ENCODE measurements at places on chromosomes 7 and 10.

- DNase-seq = no peak
Observed at GRCh38 chr7:10156972-10157371, 816.7 kb upstream of the PHF14 start.

DNA sequence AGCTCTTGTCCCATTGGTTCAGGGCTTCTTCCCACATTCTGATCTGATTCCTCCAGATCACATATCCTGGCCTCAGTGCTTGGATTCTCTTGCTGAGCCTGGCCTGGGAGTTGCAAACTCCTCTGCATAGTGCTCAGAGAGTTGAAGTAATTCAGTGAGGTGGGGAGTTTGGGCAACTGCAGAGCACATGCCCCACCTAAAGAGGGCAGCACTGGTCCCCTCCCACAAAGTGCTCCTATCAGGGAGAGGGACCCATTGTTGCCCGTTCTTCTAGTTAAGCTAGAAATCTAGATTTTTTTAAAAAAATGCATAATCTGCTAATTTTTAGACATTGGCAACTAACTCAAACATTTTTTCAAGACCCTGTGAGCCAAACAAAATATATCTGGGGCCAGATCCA is 45.1 kb downstream of the CHN2 start:
- peak; percentile 15 for DNase-seq

DNA sequence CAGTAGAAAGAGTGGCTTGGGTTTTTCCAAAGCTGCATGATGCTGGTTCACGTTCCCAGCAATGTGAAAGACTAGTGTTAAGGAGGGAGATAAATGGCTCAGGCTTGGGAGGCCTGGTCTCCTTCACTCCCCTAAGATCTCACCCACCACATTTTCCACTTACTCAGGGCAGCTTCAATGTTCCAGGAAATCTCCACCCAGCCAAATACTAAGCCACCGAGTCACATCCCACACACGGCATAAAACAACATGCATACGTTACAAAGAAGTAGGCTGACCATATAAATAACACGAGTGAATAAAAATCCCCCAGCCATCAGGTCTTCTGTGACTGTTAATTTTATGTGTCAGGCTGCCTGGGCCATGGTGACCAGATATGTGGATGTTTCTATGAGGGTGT is 303.5 kb downstream of the SFMBT2 start:
- DNase-seq = no peak

- no peak for DNase-seq
Observed at GRCh38 chr7:112770051-112770450, 20.1 kb downstream of the TMEM168 start.

GRCh38 chr10:14815681-14816080 is 22.2 kb downstream of the CDNF start:
- no peak for DNase-seq

GRCh38 chr10:26384600-26384999 is 53.5 kb upstream of the APBB1IP start:
- no peak for DNase-seq

GRCh38 chr7:5320802-5321396 is 38.2 kb downstream of the SLC29A4 start:
- no peak for DNase-seq

DNA sequence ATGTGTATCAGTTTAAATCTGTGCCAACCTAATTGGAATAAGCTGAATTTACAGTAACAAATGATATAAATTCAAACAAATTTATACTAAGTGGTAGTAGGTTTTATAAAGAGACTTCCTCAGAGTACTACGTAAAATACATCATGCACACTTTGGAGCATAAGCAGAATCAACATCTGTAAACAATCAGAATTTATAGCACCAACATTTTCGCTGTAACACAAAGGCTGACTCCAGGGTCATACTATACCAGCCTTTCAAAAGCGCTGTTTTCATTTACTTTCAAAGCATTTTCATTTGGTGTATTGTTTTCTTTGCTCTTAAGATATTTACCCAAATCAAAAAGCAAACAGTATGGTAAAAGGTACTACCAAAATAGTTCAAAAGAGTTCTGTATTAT is 29.3 kb upstream of the TMEM168 start:
- DNase-seq = no peak

GRCh38 chr7:134176037-134176350 is 48.9 kb downstream of the LRGUK start:
- DNase-seq = no peak

DNA sequence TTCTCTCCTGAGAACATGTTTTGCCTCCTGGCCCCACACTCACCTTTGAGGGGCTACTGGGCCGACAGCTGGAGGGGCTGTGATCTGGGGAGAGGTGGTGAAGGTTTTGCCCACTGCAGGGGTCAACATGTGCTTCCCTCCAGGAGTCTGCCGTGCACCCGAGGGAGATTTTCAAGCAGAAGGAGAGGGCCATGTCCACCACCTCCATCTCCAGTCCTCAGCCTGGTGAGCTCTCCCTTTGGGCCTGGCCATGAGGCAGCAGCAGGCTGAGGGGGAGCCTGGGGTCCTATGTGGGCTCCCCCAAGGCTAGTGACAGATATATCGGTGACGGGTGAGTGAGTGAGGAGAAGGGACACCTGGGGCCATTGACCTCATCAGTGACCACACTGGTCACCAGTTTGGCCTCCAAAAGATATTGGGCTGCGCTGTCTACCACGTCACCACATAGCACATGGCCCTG is 6.6 kb downstream of the PGAM2 start:
- no peak for DNase-seq

DNA sequence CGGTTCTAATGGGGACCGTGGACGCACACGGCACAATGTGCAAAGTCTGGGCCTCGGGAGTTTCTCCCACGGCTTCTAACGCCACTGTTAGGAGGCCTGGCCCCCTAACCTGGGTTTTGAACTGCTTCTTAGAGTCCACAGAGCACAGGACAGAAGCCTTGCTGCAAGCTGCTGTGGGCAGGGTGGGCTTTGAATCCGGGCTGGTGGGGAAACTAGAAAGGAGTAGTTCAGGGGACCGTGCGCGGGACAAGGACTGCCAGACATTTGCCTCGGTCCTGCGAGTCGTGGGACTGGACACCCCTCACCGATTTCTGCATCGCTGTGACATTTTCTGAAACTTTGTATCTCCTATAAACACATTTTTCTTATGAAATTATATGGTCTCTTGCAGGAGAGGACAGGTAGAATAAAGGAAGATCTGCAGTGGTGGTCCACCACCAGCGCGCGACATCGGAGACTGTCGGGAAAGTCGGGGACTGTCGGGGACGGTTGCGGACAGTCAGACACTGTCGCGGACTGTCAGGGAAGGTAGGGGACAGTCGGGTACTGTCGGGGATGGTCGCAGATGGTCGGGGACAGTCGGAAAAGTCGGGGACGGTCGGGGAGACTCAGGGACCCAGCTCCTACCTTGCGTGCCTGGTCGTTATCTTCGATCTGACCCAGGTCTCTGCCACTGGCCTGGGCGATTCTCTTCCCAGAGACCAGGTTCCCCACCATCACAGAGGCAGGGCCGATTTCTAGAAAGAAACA is 222.1 kb downstream of the ZMYND11 start:
- no peak for DNase-seq

DNA sequence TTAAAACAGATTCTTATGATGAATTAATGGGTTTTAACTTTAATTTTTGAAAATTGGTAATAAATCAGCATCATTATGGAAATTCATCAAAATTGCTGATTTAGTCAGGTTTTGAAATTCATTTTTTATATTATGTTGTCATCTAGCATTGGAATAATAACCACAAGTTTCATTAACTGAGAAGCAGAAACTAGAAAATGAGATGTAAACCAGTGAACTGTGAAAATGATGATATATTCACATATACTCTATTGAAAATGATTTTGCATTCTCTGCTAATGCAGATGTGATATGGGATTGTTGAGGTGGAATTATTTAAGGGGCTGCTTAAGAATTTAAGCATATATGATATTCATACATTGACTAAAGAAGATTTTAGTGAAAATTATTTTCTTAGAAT is 316.1 kb upstream of the FZD1 start:
- no peak for DNase-seq

Data from CD4-positive, alpha-beta T cell treated with Interleukin-21 for 1 hour (primary cell).